ENCODE measurements at places on chromosomes 5 and 9.

- DNase-seq, result no peak
These were observed 142.9 kb downstream of the TRIO start for GRCh38 chr5:14286007-14286406.

GRCh38 chr9:105959531-105959930 is 265.2 kb downstream of the TMEM38B start:
- no peak for DNase-seq

- no peak for DNase-seq
These were observed 36.8 kb upstream of the NEK6 start for GRCh38 chr9:124220946-124221451.

DNA sequence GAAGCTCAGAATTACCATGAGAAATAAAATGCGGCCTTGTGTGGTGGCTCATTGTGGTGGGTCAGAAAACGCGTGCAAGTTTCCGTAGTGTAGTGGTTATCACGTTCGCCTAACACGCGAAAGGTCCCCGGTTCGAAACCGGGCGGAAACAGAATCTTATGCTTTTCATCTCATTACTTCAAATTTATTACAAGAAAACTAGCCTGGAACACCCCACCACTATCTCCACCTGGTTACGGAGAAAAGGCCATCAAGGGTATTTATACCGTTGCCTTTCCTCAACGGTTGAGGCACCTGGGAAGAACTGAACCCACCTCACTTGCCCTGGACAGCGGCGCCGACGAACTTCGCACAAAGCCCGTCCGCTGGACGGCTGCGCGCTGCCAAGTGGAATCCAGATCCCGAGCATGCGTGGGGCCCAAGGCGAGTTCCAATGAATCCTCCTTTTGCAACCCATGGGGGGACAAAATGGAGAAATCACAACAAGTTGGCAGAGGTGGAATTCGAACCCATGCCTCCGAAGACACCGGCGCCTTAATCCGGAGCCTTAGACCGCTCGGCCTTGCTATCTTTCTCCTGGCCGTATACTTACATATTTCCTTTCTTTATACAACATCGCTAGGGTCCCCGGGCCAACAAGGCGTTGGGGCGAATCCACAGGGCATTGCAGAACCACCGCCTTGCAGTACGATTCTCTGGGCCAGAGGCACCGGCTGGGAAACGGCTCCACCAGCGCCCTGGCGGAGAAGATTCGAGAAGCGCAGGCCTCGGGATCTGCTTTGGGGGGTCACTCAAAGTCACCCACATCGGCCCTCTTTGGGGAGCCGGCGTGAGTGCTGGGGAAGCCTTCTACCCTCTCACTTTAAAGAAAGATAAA is 16.9 kb downstream of the OR2V2 start:
- DNase-seq, result no peak

DNA sequence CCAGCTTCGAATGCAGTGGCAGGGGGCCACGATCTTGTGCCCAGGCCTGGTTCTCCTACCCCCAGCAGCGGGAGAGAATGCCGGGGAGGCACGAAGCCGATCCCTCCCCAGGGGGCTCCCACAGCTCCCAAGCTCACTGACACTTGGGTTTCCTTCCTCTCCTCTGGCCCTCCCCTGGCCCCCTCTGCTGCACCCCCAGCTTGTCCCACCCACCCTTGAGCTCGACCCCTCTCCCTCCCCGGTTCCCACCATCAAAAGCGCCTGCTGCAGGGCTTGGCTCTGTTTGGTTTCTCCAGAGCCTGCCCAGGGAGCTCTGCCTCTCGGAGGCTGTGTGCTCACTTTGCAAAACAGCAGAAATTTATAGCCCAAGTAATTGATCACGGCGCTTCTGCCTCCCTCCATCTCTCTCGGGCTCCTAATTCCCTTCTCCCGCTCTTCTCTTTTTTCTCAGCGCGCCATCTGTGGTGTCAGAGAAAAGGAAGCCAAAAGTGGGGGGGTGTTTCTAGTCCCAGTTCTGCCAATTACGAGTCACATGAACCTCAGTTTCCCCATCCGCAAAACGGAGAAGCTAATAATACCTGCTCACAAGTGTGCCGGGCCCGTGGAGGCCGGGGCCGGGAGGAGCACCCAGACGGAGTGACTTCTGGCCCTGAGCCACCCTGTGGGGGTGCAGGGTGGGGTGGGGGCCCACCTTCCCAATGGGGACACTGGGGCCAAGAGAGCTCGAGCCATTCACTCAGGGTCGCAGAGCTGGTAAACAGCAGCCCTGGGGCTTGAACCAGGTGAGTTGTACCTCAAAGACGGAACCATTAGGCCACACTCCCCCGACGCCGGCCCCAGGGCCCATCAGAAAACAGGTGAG is 141.2 kb upstream of the IER5L start:
- no peak for DNase-seq

DNA sequence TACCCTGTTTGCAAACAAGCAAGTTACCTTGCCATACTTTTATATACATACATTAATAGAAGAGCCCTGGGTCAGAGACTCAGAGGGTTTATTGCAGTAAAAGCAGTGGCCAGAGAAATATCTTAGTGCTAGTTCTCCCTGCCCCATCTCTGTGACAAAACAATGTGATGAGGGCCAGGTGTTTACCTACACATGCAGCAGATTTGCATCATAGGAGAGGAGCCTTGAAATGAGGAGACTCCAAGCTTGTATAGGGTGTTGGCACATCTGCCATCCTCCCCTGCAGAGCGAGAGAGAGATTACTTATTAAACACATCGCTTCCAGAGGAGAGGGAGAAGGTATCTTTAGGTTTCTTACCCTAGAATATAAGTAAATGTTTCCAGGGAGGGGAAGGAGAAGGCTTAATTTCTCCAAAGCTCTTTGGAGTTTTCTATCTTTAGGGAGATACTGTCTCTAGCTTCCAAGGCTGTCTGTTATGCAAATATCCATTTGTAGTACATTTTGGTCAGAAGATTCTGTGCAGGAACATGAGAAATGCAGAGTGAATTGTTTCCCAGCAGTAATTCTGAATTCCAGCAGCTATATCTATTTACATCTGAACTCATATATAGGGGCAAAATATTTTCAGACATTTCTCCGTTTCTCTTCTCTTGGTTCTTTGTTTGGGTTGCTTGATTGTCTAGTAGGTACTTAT is 15.7 kb downstream of the FER start:
- no peak for DNase-seq

DNA sequence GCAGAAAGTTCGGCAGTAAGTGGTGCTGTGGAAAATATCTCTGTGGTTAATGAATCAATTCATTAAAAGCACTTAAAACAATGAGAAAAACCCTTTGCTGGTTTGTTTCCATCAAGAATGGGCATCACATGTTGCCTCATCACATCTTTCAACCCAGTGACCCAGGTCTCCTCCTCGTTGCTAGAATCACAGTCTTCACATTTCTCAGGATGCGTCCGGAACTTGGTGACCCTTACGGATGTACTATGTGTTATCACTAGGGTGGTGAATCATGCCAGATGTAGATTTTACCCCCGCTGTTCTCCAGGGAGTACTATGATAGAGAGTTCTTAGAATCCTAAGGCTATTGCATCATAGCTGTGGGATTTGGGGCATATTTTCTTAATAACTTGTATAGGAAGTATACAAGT is 217.9 kb upstream of the KLF4 start:
- DNase-seq, result no peak
